H7 (cell line): ENCODE measurements at places on chromosomes 1 and 21.

DNA sequence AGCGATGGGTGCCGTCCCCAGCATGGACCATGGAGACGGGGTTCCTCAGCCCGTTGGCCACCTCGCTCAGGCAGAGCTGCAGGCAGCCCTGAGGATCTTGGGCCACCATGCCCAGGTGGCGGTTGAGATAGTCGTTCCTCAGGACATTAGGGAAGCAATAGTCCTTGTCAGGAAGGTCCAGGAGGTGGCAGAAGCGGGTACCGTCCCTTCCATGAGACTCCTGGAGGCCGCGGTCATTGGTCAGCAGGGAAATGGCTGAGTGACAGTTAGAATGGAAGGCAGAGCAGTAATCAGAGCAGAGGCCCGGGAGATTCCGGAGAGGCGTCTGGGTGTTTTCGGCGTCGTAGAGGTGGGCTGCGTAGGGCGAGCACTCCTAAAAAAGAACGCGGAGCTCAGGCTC is 4.1 kb downstream of the HHIPL2 start:
- DNase-seq = peak; percentile 62

DNA sequence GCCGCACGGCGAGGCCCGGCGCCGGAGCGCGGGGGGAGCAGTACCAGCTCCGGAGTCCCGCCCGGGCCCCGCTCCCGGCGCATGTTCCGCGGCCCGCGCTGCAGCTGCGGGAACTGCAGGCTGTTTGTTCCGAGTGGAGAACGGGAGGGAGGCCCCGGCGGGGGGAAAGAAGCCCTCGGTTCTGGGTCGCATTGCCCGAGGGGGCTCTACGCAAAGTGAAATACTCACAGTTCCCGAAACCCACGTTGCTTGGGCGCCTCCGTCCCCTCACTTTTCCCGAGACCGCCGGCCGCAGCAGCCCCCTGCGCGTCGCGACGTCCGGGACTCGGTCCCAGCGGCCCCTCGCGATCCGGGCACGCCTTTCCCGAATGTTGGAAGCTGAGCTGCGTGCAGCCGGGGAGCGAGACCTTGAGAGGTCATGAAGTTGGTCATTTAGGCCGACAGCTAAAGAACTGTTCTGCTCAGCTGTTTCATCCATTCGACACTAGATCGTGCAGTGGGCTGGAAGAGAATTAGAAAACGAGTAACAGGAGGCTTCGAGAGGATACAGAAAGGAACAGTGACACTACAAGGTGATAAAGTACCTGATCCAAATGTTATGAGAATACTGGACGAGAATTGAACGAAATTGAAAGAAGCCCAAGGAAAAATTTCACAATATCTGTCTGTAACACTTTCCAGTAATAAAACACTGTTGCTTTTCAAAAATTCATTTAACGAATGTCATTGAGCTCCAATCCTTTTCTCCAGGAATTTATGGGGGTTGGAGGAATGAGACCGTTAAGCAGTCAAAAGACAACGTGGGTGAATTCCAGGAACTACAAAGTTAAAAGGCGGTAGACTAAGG is 657 bp upstream of the LIN9 start:
- DNase-seq = peak; percentile 20

- DNase-seq = no peak
Observed at GRCh38 chr1:179441501-179441900, 75.7 kb downstream of the AXDND1 start.

- DNase-seq = peak; percentile 61
Observed at GRCh38 chr1:236608930-236609726, 4.8 kb upstream of the HEATR1 start.

DNA sequence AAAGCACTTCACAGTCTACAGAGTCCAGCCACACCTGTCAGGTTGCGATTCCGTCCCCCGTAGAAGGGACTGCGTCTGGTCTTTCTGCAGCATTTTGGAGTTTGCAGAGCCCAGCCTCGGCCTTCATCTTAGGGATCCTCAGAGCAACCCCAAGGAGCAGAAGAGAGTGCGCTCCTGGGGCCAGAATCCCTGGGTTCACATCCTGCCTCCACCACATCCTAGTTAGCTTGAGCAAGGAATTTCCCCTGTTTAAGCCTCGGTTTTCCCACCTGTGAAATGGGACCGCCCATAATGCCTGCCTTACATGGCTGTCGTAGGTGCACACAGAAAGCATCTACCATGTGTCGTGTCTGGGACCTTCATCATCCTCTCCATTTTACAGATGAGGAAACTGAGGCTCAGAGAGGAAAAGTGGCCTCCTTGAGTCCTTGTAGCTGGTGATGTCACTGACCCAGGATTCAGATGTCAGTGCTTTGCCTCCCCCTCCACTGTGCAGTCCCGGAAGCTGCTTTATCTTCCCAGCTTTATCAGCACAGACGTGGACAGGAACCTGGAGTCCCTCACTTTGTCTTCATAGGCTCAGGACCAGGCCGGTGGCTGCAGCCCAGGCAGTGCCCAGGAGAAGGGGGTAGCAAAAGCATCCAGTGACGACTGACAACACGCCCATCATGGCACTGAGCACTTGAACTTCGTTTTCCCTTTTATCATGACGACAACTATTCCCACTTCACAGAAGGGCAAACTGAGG is 438.5 kb downstream of the MATN1 start:
- no peak for DNase-seq

DNA sequence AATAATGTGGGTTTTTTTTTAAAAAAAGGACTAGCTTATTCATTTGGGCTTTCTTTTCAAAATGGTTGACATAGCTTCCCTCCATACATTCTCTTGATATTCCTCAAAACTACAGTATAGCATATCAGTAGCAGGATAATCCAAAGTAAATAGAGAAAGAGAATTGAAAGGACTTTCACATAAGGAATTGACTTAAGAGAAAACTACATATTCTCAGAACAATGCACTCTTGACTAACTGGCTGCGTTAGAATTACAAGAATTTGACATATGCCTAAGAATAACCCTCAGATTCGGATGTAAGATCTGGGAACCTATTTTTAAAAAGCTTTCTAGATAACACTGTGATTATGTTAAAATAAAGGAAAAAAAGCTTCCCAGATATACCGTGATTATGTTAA is 3.1 kb downstream of the PRKAB2 start:
- DNase-seq = no peak
